Vagina (tissue), 2 donors: ENCODE measurements at places on chromosomes 2 and 18. TPM values are rescaled to one million over a fixed set of nuclear protein-coding genes. Genes with fewer than 3 reads are reported as not detected.

Gene ABCG5
- not detected for total RNA-seq

Gene IL1F10
- total RNA-seq: not detected

Gene RTP5
- total RNA-seq: not detected

Gene LOXL3
- total RNA-seq: 6.1 TPM

Gene MROH2A
- not detected for total RNA-seq

Gene TLK1
- total RNA-seq: 35.8 TPM

Gene CEBPZ
- 27.0 TPM for total RNA-seq

Gene SERPINB12
- total RNA-seq: 20.1 TPM

Gene ZNF397
- 31.9 TPM for total RNA-seq

Gene CNRIP1
- total RNA-seq: 43.2 TPM

DNA sequence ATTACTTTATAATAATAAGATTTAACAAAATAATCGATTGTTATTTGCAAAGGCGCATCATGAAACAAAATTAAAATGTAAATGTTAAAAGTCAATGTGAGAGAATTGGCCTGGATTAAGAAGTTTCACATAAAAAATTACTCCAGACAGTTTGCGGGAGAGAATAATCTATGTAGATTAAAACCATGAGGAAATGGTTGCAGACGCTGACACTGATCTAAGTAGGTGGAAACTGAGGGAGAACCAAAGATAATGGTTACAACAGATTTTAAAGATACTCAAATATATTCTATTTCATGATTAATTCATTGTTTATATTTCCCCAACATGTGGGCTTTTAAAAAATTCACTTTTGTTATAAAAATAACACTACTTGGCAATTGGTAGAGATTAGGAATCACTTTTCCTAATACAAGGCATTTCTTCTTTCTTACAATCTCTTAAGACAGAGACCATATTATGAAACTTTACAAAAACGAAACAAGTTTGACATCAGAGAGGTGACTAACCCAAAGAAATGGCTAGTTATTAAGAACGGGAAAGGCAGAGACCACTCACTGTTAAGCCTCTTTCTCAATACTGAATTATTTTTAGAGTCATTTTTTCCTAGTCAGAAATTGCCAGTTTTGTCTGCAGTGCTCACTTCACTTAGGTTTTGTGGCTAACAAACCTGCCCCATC lies 1.6 kb downstream of the KANSL1L start:
- H3K4me3 ChIP-seq: peak overlapping the region; percentile 98
- DNase-seq: no peak
- no peaks in the 10 kb centered on the region for H3K36me3 ChIP-seq

DNA sequence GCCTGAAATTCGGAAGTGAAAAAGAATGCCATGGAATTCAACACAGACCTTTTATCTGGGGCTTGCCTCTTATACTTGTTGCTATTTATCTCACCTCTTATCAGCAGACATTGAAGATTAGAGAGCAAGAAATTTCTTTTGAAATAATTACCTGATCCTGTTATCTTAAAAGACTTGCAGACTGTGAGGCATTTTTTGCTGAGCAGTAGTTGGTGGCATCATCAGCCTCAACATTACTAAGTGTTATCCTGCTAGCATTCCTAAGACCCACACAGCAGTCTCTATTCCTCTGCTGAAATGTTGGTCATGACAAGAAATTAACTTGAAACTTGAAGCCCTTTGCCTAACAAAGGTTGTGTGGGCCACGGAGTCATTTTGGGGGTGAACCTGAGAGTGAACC lies 186.5 kb downstream of the TRIB2 start:
- DNase-seq: no peak
- no peak overlapping the region for H3K27ac ChIP-seq
- no peaks in the 10 kb centered on the region for H3K27me3 ChIP-seq
- no peak overlapping the region for H3K4me3 ChIP-seq

- no peak overlapping the region for H3K4me3 ChIP-seq
- no peaks in the 10 kb centered on the region for H3K27me3 ChIP-seq
- no peak overlapping the region for H3K27ac ChIP-seq
- no peak for DNase-seq
These were observed 105.5 kb upstream of the HDAC4 start for GRCh38 chr2:239506101-239506857.

DNA sequence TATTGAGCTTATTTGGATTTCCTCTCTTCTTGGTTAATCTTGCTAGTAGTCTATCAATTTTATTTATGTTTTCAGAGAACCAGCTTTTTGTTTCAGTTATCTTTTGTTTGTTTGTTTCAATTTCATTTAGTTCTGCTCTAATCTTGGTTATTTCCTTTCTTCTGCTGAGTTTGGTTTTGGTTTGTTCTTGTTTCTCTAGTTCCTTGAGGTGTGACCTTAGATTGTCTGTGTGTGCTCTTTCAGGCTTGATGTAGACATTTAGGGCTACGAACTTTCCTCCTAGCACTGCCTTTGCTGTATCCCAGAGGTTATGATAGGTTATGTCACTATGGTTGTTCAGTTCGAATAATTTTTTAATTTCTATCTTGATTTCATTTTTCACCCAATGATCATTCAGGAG lies 141.6 kb downstream of the ZNF236 start:
- no peaks in the 10 kb centered on the region for H3K27me3 ChIP-seq
- H3K36me3 ChIP-seq: peaks cover 25% of the 10 kb centered on the region
- H3K27ac ChIP-seq: no peak overlapping the region

- no peaks in the 10 kb centered on the region for H3K27me3 ChIP-seq
- no peaks in the 10 kb centered on the region for H3K36me3 ChIP-seq
- DNase-seq: no peak
- peaks cover 4% of the 10 kb centered on the region for H3K4me1 ChIP-seq
- no peak overlapping the region for H3K4me3 ChIP-seq
- H3K27ac ChIP-seq: no peak overlapping the region
These were observed 184.8 kb downstream of the ACKR3 start for GRCh38 chr2:236754271-236754944.

DNA sequence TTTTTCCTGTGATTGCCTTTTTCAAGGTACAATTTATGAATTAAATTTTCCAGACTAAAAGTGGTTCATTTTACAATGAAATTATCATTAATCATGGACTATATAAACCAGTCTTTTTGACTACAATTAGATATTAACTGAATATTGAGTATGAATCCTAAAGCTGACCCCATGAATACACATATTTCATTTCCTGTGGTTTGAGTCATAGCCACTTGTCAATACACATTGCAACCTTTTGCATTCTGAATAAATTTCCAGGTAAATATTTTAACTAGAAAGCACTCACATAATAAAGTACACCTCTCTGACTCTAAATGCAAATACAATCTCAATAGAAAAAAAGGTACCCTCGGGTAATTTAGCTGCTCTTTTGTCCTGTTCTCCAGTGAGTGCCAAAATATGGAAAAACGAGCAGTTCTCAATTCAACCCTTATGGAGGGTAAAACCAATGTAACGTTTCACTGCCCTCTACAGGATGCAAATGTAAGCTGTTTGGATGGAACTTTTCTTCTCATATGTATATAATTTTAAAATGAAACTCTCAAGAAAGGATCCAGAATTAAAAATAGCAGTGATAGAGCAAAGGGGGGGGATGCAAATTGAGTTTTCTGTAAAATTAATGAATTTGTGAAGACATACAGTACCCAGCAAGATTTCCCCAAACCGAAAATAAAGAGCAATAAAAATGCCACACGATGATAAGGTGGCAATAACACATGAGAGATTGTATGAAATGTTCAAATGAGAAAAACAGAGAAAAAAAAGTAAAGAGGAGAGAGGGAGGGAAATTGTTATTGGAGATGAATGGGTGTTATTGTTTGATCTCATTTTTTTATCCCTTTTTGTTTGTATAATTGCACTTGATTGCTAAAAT lies 1795.7 kb upstream of the PIK3C3 start:
- no peak for DNase-seq
- H3K4me3 ChIP-seq: no peak overlapping the region
- no peaks in the 10 kb centered on the region for H3K27me3 ChIP-seq
- no peaks in the 10 kb centered on the region for H3K36me3 ChIP-seq

- peak overlapping the region; percentile 67 for H3K27ac ChIP-seq
- H3K4me1 ChIP-seq: peaks cover 37% of the 10 kb centered on the region
- no peaks in the 10 kb centered on the region for H3K27me3 ChIP-seq
- H3K36me3 ChIP-seq: no peaks in the 10 kb centered on the region
These were observed 235.0 kb downstream of the SETBP1 start for GRCh38 chr18:44915661-44916060.

- no peaks in the 10 kb centered on the region for H3K36me3 ChIP-seq
- no peaks in the 10 kb centered on the region for H3K4me1 ChIP-seq
- H3K4me3 ChIP-seq: no peak overlapping the region
- no peak overlapping the region for H3K27ac ChIP-seq
- no peaks in the 10 kb centered on the region for H3K27me3 ChIP-seq
These were observed 1752.9 kb upstream of the CELF4 start for GRCh38 chr18:39318462-39318861.

- no peaks in the 10 kb centered on the region for H3K4me1 ChIP-seq
- no peak overlapping the region for H3K4me3 ChIP-seq
- no peak for DNase-seq
- H3K36me3 ChIP-seq: no peaks in the 10 kb centered on the region
These were observed 40.4 kb downstream of the L3MBTL4 start for GRCh38 chr18:6374340-6374739.

DNA sequence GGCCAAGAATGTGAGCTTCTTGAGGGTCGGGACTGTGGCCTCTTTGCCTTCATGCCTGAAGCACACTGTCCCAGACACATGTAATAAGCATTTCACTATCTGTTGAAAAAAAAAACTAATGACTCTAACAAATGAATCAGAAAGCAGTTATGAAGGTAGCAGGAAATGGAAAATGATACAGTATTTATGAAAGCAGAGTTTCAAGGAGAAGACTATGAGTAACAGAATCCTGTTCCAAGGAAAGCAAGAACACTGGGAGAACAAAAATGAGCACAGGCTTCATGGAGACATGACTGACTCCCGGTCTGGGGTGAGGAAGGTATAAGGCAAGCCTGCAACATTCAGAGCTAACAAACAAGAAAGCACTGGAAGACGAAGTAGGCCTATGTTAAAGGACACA lies 190.8 kb downstream of the RNF152 start:
- no peaks in the 10 kb centered on the region for H3K27me3 ChIP-seq
- DNase-seq: no peak
- no peak overlapping the region for H3K27ac ChIP-seq
- H3K4me1 ChIP-seq: no peaks in the 10 kb centered on the region
- H3K4me3 ChIP-seq: no peak overlapping the region
- H3K36me3 ChIP-seq: no peaks in the 10 kb centered on the region

GRCh38 chr2:63990072-63990471 lies 29.2 kb downstream of the VPS54 start:
- H3K27me3 ChIP-seq: no peaks in the 10 kb centered on the region
- DNase-seq: no peak
- H3K4me3 ChIP-seq: no peak overlapping the region

- no peaks in the 10 kb centered on the region for H3K36me3 ChIP-seq
- peaks cover 37% of the 10 kb centered on the region for H3K4me1 ChIP-seq
- no peak for DNase-seq
These were observed 151.0 kb downstream of the HDAC4 start for GRCh38 chr2:239249776-239250175.

DNA sequence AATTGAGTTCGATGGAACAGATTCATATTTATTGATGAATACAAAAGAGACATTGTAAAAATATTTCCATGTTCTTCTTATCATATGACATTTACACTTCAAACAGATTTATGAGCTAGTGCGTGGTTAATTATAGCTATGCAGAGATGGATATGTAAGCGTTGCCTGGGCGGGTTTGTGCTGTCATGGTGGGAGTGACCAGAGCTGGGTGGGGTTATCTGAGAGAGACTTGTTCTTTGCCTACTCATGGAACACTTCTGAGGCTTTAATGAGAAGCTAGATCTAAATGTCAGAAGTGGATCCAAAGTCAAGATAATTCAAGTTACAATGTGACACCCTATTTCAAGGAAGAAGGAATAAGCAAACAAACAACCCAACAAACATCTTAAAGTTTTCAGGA lies 162.3 kb upstream of the ZEB2 start:
- H3K27ac ChIP-seq: no peak overlapping the region
- peaks cover 8% of the 10 kb centered on the region for H3K4me1 ChIP-seq

DNA sequence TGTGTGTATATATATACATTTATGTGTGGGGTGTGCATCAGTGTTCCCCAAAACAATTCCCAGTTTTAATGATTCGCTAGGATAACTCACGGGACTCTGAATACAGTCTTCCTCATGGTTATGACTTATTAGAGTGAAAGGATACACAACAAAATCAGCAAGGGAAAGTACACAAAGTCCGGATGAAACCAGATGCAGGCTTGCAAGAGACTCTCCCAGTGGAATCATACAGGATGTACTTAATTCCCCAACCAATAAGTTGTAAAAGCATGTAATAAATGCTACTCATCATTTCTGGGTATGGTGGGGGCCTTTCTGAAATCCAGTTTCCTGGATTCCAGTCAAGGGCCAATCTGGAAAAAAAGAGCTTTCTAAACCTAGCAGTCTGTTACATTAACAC lies 654.1 kb upstream of the SYT4 start:
- H3K36me3 ChIP-seq: no peaks in the 10 kb centered on the region
- no peak overlapping the region for H3K4me3 ChIP-seq
- no peak for DNase-seq
- H3K27ac ChIP-seq: peak overlapping the region; percentile 67

GRCh38 chr2:16462958-16463357 lies 202.7 kb downstream of the CYRIA start:
- no peak for DNase-seq
- H3K27ac ChIP-seq: no peak overlapping the region
- H3K4me1 ChIP-seq: no peaks in the 10 kb centered on the region

- no peaks in the 10 kb centered on the region for H3K27me3 ChIP-seq
- H3K4me3 ChIP-seq: no peak overlapping the region
- H3K36me3 ChIP-seq: no peaks in the 10 kb centered on the region
- H3K27ac ChIP-seq: no peak overlapping the region
- peaks cover 8% of the 10 kb centered on the region for H3K4me1 ChIP-seq
These were observed 100.3 kb upstream of the CAVIN2 start for GRCh38 chr2:191947235-191947634.

DNA sequence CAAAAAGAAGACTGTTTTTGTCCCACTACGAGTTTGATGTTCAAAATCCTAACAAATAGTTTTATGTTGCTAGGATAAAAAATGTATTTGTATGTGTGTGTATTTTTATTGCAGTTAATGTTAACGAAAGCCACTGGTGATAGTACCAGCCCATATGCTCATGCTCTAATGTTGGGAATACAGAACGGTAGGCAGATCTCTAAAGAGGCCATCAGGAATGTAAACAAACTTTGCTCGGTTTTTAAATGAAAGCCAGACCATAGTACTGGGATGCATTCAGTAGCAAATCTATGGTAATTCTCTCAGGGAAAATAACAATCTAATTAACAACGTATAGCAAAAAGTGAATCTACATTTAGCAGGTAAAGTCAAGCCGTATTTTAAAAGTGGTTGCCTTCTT lies 208.1 kb downstream of the NEDD4L start:
- no peaks in the 10 kb centered on the region for H3K27me3 ChIP-seq
- DNase-seq: no peak
- no peaks in the 10 kb centered on the region for H3K36me3 ChIP-seq
- H3K27ac ChIP-seq: no peak overlapping the region

DNA sequence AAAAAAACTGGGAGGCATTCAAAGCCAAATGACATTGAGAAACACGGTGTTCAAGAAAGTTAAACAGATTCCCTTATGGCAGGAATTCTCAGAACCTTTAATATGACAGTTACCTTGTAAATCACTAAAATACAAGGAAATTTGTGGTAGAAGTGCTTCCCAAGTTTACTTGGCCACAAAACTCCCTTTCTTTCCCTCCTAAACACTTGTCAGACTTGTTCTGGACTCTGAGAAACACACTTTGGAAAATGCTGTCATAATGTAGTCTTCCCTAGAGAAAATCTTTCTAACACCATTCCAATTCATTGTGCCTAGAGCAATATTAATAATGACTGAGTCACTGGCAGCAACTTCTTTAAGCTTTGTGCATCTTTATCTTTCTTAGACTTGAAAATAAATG lies 140.4 kb downstream of the ANKRD44 start:
- no peak for DNase-seq
- peaks cover 17% of the 10 kb centered on the region for H3K4me1 ChIP-seq
- H3K27ac ChIP-seq: no peak overlapping the region
- H3K27me3 ChIP-seq: no peaks in the 10 kb centered on the region
- H3K36me3 ChIP-seq: no peaks in the 10 kb centered on the region
- no peak overlapping the region for H3K4me3 ChIP-seq
